ENCODE measurements at places on chromosomes 7 and 10.

- DNase-seq: no peak
Measured at GRCh38 chr7:30549931-30550493, 44.7 kb upstream of the GARS1 start.

DNA sequence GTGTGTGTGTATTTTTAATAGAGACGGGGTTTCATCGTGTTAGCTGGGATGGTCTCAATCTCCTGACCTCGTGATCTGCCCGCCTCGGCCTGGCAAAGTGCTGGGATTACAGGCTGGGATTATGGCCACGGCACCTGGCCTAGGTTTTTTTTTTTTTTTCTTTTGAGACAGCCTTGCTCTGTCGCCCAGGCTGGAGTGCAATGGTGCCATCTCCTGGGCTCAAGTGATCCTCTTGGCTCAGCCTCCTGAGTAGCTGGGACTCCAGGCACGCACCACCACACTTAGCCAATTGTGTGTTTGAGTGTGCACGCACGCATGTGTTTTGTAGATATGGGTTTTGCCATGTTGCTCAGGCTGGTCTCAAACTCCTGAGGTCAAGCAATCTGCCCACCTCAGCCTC lies 629.8 kb downstream of the ETV1 start:
- DNase-seq: no peak

DNA sequence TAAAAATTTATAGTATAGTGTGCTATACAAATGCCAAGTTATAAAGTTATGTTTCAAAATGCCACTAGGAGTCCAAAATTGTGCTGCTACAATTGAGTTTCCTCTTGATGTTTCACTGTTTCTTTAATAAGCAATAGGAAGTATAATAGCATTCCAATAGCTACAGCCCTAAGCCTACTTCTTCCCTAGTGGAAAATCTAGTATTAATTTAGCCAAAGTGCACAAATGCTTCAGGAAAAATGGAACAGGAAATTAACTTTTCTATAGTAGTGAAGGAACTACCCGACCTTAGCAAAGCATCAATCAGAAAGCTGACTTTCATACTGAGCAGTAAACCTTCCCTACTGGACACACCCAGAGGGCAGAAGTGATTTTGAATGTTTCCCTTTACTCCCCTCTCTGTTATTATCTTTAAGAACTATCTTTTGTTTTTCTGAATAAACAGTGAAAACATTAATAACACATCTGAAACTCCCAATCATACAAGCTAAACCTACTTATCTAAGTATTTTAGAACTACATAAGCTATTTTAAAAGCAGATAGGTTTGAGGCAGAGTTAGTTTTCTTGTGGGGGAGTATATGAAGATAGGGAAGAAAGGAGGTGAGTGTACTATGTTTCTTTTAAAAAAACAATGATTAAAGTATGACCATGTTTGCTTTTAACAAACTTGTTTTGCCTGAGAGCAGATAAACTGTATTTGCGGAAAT lies 13.7 kb downstream of the CPED1 start:
- DNase-seq: no peak

DNA sequence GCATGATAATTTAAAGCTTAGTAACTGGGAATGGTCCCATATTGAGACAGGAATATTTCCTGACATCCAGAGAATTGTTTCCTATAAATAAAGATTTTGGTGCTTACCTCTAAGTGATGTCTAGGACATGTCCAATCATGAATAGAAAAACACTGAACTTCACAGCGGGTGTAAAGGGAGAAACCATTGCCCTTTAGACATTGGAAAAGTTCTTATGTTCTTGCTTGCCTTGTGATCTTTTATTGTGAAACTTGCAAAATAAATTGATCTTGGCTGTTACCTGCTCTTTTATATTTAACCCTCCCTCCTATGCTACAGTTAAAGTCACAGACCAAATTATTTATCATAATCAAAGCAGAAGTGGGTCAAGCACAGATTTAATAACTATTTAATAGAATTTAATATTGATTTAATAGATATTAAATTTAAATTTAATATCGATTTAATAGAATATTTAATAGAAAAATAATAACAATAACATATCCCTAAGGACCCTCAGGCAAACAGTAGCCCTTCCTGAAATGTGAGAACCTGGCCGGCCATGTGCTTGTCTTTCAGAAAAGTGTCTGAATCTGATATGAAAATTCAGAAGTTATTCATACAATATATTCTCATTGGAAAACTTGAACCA lies 47.0 kb upstream of the AKR1C1 start:
- DNase-seq: no peak

GRCh38 chr10:103281753-103282152 lies 4.8 kb downstream of the INA start:
- no peak for DNase-seq

Measured in T-helper 2 cell (primary cell).